ENCODE measurements at places on chromosomes 16 and 17.

- DNase-seq, result no peak
Observed at GRCh38 chr17:73650617-73651200, 6.5 kb upstream of the SDK2 start.

- DNase-seq, result no peak
Observed at GRCh38 chr16:50271148-50272041, 5.0 kb downstream of the ADCY7 start.

DNA sequence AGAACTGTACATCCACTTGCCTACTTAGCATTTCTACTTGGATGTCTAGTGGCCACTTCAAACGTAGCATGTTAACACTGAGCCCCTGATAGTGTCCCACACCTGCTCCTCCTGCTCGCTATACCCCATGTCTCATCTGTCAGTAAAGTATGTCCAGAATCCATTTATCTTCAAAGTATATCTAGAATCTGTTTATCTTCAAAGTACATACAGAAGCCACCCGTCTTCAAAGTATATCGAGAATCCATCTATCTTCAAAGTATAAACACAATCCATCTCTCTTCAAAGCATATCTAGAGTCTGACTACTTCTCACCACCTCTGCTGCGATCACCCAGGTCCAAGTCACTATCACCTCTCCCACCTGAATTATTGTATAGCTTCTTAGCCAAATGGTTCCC, 43.8 kb downstream of the MYO1D start:
- DNase-seq, result no peak

- DNase-seq, result no peak
Observed at GRCh38 chr17:49197346-49197998, 12.9 kb downstream of the GNGT2 start.

GRCh38 chr17:76843703-76844484, 24.3 kb upstream of the MGAT5B start:
- DNase-seq, result no peak

DNA sequence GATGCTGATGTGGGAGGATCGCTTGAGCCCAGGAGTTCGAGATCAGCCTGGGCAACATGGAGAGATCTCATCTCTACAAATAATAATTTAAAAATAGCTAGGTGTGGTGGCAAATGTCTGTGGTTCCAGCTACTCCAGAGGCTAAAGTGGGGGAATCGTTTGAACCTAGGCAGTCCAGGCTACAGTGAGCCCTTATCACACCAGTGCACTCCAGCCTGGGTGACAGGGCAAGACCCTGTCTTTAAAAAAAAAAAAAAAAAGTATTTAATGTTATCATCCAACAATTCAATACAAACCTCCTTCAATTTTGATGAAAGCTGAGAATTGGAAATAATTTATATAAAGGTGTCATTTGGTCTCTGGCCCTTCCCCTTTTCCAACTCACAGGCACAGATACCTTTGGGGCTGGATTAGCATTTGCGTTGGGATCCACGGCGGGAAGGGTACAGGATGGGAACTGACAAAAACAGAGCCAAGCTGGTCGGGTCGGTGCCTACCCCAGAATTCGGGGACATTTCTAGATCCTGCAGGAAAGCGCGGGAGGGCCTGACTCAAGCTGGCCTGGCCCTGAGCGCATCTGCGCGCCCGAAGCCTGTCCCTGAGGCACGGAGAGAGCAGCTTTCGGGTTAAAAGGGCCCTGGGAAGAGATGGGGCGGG, 860 bp upstream of the DCAF7 start:
- no peak for DNase-seq

- DNase-seq, result no peak
Observed at GRCh38 chr16:65537336-65537735, 415.5 kb upstream of the CDH11 start.

- no peak for DNase-seq
Observed at GRCh38 chr17:73643001-73643851, 1.0 kb downstream of the SDK2 start.

DNA sequence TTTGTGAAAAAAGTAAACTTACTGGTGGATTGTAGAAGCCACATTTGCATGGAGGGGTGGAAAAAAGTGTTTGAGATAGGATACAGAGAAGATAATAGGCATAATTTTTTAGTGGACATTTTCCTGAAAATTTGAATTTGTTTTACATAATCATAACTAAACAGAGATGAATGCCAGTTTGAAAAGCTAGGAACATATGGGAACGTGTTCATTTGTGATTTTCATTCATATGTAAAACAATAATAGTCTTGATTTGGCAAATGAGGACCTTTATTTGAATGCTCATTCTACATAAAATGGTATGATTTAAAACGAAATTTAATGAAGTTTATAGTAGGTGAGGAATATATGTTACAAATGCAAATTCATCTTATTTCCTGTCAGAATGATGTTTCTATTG, 263.9 kb downstream of the BCAS3 start:
- DNase-seq, result no peak

DNA sequence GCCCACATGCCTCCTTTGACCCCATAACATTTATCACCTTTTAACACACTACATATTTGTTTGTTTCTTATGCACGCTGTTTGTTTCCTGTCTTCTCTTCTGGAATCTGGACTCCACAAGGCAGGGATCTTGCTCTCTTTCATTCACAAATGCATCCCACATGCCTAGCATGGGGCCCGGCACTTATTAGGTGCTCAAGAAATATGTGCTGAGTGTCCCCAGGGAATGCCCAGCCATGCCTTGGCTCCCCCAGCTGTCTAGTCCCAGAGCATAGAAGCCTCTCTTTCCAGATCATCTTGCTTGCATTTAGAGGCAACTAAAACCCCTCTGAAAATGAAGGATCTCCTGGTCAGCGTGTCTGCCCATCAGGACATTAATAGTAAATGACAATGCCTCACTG, 283.7 kb downstream of the CBLN1 start:
- no peak for DNase-seq

DNA sequence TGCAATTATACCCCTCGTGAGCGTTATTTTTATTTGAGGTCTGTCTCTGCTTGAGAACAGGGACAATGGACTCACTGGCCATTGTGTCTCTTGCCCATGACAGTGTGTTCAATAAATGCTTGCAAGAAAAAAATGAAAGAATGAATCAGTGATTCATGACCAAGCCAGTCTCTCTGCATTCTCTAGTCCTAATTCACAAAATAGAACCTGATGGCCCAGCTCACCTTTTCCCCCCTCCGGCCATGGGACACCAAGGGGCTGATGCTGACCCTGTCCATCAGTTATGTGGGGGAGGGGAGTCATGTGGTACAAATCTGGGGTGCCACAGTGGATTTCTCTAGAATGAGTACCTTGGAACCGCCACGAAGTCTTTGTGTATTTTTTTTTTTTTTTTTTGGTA, 38.2 kb downstream of the CCDC42 start:
- DNase-seq, result no peak

GRCh38 chr16:4359914-4360313, 8.8 kb upstream of the PAM16 start:
- no peak for DNase-seq

- DNase-seq, result no peak
Observed at GRCh38 chr16:6374821-6375220, 957.8 kb upstream of the RBFOX1 start.

DNA sequence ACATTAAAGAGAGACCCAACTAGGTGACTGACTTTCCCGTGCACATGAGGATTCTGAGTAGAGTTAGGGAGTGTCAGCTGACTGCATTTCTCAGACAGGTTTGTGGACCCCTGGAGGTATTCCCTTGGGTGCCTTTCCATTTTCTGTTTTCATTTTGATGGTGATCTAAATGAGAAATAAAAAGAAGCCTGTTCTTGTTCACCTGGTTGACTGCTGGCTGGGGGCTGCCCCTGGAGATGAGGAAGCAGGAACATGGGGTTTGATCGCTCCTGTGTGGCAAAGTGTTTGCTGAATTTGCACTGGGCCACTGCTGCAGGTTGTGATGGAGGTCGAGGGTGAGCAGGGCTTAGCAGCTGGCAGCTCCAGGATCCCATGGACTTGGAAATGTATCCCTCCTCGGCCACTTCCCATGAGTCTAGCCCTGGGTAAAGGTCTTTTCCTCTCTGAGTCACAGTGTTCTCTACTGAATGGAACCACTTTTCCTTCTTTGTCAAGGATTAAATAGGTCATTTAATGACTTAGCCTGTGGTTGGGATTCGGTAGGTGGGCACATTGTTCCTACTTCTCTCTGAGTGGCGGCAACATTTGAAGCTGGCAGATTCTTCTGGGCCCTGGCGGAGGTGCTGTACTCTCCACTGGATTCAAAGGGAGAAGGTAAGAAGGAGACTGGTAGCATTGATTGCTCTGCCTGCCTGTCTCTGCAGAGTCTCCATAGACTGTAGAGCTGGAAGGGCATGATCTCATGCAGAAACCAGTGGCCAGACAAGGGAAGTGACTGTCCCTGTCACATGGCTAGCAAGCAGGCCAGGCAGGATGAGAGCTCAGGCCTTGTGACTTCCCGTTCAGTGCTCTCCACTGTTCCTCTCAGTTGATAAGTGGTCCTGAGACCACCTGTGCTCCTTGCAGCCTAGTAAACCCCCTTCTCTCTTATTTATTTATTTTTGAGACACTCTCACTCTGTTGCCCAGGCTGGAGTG, 17.9 kb downstream of the SNX29 start:
- DNase-seq, result no peak

GRCh38 chr16:84985079-84986065, 26.0 kb downstream of the ZDHHC7 start:
- DNase-seq, result peak; percentile 82

DNA sequence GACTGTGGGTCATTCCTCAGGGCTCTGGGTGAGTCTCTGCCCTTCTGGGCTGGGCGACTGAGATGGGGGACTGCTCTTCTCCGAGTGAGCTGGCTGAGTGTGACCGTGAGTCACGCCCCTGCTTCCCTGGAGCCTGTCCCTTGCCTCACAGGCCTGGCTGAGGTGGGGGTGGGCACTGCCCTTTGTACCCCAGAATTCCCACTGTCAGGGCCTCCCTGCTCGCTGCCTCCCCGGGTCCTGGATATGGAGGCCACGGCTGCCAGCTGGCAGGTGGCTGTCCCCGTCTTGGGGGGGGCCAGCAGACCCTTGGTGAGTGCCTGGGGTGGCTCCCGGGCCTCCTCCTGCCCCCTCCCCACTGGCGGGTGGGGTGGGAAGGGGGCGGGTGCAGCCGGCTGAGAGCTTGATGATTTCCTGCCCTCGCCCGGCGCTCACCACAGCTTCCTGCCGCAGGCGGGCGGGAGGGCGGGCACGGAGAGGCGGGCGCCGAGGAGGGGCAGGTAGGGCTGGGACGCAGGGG, at the start of gene LAT:
Gene LAT (plus strand): TSS at position 434 of the 517 bp plus-strand sequence. CDS start 366 bp downstream, outside the sequence.
- DNase-seq, result no peak

Data from stromal cell of bone marrow (primary cell).